ENCODE measurements at places on chromosomes 3 and 15.

- DNase-seq, result no peak
Measured at GRCh38 chr3:30943206-30943605, 48.7 kb upstream of the GADL1 start.

- no peak for DNase-seq
Measured at GRCh38 chr15:35444557-35445204, 101.3 kb downstream of the DPH6 start.

- DNase-seq, result no peak
Measured at GRCh38 chr3:156459434-156459833, 95.5 kb downstream of the SSR3 start.

GRCh38 chr15:100536733-100537132 is 8.0 kb upstream of the CERS3 start:
- DNase-seq, result no peak

DNA sequence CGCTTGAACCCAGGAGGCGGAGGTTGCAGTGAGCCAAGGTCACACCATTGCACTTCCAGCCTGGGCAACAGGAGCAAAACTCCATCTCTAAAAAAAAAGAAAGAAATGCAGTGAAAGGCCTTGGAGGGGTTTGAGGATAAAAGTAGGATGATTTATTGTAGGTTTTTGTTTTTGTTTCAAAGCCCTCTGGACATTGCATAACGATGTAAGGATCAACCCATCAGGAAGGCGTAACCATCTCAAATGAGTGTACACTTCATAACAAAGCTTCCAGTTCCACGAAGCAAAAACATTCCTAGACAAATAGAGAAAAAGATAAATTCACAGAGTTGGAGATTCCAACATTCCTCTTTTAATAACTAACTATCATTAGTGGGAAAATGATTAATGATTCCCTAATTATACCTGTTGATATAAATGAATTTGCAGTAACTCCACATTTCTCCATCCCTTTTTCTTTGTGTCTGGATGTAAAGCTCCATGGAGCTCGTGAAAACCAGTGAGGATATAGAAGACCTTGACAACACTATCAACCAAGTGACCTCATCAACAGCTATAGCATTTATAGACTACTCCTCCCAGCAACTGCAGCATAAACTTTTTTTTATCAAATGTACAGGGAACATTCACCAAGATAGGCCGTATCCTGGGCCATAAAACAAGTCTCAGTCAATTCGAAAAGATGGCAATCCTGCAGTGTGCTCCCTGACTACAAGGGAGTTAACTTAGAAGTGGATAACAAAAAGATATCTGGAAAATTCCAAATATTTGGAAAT is 48.7 kb upstream of the PPP4R2 start:
- DNase-seq, result no peak

GRCh38 chr3:110814170-110815007 is 257.2 kb upstream of the NECTIN3 start:
- DNase-seq, result peak; percentile 47

- no peak for DNase-seq
Measured at GRCh38 chr3:8450618-8451017, 51.0 kb upstream of the LMCD1 start.

- DNase-seq, result no peak
Measured at GRCh38 chr3:63960048-63960711, 48.0 kb upstream of the SCAANT1 start.

DNA sequence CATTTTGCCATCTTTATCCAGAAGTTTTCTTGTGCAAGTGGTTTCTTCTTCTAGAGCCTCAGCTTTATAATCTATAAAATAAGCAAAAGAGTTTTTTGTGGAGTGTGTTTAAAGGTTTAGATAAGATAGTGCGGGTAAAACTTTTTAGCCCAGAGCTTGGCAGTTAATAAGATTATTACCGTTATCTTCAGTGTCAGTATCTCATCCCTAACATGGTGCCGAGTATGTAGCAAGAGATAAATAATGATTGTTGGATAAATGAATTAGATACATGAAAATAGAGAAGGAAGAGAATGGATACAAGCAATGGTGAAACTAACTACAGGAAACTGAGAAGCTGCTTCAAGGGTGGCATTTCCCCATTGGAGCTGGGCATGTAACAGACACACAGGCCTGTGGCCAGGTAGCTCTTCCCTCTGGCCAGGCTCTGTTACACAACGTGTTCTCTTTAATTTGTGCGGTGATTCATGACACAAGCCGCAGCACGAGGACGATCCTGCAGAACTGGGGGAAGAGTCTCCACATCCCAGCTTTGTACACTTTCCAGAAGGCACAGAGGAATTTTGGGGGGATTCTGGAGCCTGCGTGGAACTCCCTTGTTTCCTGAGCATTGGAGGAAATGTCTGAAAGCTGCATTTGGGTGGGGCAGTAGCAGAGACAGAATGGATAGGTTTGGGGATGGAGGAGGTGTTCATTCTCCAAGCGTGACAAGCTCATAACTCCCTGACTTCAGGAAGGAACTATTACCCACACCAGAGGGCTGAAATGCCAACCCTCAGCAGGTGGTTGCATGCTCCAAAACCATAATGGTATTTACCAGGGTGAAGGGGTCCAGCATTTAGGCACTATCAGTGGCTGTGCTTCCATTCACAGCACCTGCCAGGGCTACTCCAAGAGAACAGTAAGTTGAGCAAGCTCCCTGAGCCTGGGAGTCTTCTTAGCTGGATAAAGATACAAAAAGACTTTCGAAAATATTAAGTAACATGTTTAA is 14.2 kb upstream of the ST6GAL1 start:
- DNase-seq, result no peak

DNA sequence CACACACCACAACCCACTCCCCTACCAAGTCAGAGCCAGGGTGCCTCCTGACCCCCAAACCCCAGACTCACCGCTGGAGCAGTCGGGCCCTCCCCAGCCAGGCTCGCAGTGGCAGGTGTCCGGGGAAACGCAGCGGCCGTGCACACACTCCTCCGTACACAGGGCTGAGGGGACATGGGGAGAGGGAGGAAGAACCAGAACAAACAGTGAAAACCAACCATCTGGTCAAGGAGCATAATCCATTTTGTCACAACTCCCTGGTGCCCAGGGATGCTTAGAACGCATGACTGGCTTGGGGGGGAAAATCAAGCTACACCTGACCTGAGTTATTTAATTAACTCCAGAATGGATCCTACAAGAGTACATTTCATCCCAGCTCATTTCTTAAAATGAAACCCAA is 159.2 kb downstream of the MEGF11 start:
- no peak for DNase-seq

DNA sequence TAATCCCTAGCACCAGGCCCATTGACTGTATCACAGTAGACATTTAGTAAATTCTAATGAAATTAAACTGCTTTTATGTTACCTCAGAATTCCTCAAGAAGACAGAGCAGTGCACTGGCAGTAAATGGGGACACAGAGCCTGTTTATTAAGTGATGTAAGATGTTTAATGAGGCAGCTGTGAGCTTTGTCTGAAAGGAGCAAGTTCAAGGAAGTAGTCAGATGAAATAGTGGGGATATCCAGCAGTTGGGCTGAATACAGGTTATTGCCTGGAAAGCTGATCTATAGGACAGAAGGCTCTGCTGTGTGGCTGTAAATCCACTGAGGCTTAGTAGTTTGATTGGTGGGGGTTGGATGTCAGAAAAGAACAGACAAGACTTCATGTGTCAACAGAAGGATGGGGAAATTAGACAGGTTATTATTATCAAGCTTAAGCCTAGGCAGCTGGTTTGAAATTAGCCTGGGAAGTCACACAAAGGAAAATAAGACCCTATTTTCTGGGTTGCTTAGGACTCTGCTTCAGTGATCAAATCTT is 62.2 kb downstream of the PFN2 start:
- DNase-seq, result no peak

GRCh38 chr3:177591379-177591778 is 394.1 kb upstream of the TBL1XR1 start:
- DNase-seq, result no peak

GRCh38 chr3:38576526-38577370 is 72.7 kb downstream of the SCN5A start:
- DNase-seq, result no peak

- DNase-seq, result no peak
Measured at GRCh38 chr15:63231706-63232105, 42.3 kb downstream of the RAB8B start.

DNA sequence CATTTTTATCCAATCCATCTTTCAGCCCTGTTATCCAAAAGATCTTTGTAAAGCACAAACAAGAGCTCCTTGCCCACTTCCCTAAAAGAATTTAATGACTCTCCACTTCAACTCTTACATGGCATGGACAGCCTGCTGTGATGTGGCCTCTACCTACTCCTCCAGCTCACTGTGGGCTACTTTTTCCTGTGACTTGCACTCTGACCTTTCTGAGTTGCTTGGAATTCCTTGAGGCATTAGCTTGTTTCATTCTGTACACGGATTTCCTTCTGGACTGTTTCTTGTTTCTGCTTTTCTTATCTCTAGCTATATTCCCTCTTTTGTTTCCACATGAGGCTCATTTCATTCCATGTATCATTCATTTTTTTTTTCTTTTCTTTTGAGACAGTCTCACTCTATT is 15.2 kb downstream of the QTRT2 start:
- no peak for DNase-seq

- no peak for DNase-seq
Measured at GRCh38 chr15:54298396-54298795, 320.2 kb downstream of the UNC13C start.

DNA sequence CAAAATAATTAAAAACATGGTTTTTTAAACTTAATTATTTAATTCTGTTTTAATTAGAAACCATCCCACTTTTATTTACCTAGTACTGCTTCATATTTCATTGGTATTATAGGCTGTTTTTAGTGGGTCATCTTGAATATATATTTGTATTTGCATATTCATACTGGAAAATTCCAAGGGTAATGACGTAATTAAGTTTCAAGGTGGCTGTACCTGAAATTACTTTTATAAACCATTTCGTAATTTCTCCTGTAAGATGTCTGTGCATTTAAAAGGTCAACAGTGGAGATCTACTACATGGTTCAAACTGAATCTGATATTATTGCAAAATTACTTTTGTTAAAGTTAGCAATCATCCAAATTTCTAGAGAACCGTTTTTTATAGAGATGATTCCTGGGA is 133.8 kb upstream of the NAALADL2 start:
- no peak for DNase-seq

DNA sequence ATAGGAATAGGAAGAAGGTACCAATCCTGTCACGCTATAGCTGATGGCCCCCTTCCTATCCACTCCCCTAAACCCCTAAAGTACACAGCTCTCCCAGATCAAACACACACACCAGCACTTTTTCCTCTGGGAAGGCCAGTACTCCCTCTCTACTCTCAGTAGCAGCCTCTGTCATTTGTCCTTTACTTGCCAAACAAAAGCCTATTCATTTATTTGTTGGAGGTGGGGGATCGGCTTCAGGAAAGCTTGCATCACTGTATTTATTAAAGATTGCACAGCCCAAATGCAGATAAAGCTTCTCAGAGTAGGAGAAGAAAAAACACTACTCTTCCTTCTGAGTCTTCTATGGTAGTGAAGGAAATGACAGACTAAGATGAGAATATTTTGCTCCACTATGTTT is 429.7 kb upstream of the RASGRP1 start:
- DNase-seq, result no peak

GRCh38 chr3:58531956-58532355 is 5.0 kb downstream of the ACOX2 start:
- DNase-seq, result no peak

DNA sequence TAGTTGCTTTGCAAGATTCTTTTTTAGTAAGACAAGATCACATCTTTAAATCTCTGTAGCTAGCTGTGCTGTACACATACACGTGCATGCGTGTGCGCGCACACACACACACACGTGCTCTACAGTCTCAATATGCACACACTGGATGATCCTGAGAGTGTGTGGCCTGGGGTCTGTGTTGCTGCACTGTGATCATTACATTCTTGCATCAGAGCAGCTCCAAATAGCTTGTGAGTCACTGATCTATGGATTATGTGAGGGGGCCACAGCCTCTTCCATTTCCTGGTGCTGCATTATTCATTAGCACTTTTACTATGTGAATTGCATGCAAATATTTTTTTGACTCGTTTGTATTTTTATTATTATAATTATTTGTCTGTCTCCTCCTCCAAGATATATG is 34.6 kb downstream of the MCTP2 start:
- no peak for DNase-seq

DNA sequence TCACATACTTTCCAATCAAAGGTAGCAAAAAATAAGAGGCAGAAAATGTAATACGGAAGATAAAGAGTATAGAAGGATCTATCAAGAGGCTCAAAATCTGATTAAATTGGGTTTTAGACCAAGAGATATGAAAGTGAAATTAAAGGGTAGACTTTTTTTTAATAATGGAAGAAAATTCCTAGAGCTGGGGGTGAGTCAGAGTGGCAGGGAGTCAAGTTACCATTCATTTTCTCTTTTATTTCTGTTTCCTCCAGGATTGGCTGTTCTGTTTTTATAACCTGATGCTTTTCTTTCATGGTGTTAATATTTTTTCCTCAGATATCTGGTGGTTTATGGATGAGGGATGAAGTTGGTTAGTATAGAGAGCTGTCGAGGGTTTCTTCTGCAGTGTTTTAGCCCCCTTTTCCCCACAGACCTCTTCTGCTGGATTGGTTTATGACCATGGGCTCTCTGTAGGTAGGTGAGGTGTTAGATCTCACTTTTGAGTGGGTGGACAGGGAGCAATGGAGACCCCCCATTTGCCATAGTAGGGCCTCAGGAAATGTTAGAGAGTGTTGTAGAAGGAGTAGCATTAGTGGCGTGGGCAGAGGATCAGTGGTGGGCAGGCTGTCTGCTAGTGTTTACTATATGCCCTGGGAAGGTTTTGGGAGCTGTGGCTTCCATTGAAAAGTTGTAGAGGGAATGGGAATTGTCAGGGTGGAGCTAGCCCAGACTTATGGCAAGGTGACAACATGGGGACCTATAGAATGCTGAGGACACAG is 201.6 kb upstream of the GOLGA6L4 start:
- no peak for DNase-seq

DNA sequence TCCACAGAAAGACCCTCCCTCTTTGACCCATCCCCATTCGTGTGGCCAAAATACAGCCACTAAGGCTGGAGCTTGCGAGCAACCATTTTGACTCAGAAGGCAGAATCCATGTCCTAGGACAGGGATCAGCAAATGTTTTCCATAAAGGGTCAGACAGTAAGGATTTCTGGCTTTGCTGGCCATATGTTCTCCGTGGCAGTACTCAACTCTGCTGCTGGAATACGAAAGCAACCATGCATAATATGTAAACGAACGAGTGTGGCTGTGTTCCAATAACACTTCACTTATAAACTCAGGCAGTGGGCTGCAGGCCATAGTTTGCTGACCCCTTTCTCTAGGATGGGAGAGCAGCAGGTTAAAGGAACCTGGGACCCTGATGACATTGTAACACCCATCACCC is 77.6 kb upstream of the WNT5A start:
- no peak for DNase-seq

- DNase-seq, result no peak
Measured at GRCh38 chr15:77037388-77038209, 33.3 kb downstream of the TSPAN3 start.

GRCh38 chr3:1692428-1692827 is 406.2 kb upstream of the CNTN4 start:
- no peak for DNase-seq

- DNase-seq, result no peak
Measured at GRCh38 chr3:12659316-12660015, 4.5 kb downstream of the RAF1 start.

GRCh38 chr3:169562988-169563774 is 100.3 kb downstream of the MECOM start:
- peak; percentile 3 for DNase-seq

GRCh38 chr3:142577696-142578328 is 721 bp downstream of the ATR start:
- no peak for DNase-seq

All from activated CD4-positive, alpha-beta T cell treated with anti-CD3 and anti-CD28 coated beads for 48 hours (primary cell).